ENCODE measurements at places on chromosomes 5 and 9. TPM values are rescaled to one million over a fixed set of nuclear protein-coding genes. Genes with fewer than 3 reads are reported as not detected.

DNA sequence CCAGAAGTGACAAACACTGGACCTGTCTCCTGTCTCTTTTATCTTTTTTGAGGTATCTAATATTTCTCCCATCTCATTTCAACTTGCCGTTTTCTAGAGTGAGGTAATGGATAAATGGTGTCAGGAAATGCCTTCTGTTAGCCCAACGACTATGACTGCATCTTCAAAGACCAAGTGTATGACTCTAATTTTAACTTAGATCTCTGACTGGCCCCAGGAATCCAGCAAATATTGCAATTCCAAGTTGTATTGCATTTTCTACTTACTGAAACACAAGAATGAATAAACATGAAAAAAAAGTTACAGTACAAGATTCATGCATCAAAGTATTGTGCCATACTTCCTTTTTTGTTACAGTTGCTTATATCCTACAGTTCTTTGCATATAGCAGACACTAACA, 26.3 kb downstream of the SLC28A3 start:
- DNase-seq = no peak

- DNase-seq = no peak
Observed at GRCh38 chr9:4381744-4382143, 81.9 kb upstream of the GLIS3 start.

DNA sequence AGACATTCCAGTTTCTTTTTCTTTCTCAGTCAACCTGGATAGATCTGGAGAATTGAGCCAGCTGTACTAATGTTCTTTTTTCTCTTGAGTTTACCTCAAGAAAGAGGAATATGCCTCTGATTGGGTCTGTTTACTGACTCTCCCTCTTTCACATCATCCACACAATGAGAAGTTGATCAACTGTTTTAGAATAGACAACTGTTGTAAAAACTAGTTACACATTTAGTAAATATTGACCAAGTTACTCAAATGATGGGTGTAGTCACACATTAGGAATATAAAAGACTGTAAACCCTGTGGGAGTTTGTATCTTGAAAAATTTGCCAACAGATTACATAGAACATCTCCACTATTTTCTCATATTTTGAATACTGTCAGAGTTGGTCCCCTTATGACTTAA, 330.8 kb downstream of the FER start:
- no peak for DNase-seq

DNA sequence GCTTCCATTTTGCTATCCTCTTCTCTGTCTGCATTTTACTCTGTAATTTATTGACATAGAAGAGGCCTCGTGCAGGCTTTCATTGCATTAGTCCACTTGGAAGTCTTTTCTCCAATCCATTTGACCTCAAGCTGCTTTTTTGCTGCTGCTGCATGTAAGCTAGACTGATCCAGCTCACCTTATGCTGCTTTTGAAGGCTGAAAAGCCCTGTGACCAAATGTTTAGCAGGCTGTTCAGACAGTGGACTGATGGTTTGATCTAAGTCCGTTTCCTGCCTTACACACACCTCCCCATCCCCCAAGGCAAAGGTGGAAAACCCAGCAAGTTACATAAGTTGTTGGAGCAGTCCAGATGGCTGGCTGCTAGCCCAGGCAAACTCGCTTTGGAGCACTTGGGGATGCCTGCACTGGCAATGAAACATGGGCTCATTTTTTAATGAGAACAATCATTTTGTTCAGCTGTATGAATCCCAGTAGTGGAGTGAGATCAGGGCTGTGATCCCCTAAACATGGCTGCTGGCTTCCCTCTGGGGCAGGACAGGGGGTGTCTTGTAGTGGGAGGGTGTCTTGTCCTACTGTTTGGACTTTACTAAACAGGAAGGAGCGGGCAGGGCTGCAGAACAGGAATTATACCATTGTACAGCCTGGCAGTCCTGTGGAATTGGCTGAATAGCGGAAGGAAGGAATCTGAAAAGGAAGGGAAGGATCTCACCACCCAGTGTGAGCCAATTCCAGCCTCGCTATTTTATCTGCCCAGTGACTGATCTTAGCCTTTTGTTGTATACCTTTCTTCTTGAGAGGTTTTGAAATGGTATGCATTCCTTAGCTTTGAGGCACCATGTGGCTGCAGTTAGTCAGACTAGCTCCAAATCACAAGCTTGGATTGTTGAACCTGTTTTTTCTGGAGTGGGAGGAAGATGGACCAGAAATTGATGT, 212.0 kb downstream of the ARHGAP26 start:
- DNase-seq = peak; percentile 86

Gene RASGRF2
- polyA plus RNA-seq = 0.84 TPM

DNA sequence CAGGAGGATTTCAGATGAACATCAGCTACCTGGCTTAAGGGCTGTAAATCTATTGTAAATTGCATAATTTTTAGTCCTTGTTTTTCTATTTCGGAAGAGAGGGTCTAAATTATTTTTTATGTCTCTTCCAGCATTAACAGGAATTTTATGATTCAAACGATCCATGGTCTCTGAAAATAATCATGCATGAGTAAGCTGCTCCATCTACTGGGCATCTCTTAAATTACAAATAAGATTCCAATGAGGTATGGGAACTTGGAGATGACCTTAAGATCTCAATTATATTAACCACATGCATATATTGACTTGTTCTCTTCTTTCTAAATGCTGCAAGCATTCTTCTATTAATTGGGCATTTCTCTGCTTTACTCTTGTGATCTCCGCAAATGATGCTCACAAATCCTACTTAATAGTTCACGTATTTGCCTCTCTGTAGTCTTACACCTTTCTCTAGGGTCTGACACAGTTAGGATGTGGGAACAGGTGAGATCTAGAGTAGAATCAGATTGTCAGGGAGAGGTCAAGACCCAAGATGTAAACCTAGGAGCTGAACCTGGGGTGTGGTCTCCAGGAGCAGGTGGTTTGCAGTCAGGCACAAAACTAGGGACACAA, 86.9 kb downstream of the NUDT12 start:
- DNase-seq = peak; percentile 61

DNA sequence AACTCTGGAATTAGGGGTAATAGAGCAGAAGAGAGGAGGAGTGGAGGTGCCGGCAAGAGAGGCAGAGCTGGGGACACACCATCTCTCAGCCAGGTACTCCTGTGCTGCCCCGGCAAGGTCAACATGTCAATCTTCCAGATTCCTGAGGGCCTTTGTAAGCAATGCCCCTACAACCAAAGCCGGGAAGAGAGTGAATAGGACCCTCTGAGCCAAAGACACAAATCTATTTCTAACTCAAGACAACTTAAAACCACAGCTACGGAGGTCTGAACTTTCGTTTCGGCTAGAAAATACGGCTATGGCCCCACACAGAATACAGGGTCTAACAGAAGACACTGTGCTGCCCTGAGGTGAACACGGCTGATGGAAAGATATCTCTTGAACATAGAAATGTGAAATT, 66.6 kb downstream of the SERINC5 start:
- DNase-seq = no peak

GRCh38 chr5:123085638-123086286, 3.3 kb upstream of the PRDM6 start:
- DNase-seq = no peak

DNA sequence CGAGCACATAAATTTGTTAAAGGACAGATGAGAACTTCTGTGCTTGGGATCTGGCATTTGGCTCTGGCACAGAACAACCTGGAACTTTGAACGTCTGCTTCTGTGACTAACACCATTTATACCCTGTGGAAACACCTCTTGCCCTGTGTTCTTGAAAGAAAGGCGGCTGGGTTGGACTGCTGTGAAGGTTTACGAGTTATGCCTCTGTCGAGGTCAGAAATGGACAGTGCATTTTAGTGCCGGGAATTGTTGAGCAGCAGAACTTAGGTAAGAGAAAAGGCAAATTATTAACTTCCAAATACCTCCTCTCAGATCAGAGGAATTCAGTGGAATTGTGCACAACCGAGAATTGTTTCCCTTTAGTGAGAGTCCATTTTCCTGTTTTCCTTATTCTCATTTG, 14.1 kb upstream of the INIP start:
- no peak for DNase-seq

- no peak for DNase-seq
Observed at GRCh38 chr9:5820425-5820824, 12.5 kb downstream of the ERMP1 start.

- DNase-seq = peak; percentile 4
Observed at GRCh38 chr5:105688227-105688792, 1982.4 kb downstream of the EFNA5 start.

DNA sequence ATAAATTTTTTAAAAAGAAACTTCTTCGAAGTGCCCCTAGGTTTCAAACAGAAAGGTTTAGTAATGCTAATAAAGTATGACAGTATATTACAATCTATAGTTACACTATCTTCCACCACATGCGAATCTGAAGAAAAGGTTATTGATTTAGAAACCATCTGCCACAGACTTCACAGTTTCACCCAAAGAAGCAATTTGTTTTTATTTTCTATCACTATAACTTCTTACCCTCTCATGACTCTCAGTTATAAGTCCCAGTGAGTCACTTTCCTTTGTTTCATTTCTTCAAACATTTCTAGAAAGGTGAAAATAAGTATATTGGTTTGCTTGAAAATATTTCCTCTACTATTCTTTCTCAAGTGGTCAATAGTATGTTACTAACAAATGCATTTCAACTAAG, 93.6 kb downstream of the MCTP1 start:
- DNase-seq = no peak

DNA sequence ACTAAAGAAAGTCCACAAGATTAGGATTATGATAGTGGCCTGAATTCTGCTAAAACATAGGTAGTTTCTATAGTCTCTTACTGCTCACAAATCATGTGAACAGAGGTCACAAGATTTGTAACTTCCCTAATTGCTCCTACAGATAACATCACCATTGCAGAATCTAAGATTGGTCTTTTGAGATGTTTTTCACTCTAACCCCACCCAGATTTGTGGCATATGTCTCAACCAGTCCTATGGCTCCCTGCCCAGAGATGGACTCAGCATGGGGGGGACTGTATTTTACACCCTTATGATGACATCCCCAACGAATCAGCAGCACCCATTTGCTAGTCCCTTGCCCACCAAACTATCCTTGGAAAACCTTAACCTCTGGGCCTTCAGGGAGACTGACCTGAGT, 1046.2 kb downstream of the CDH12 start:
- no peak for DNase-seq
